ENCODE measurements at places on chromosomes 7 and 10.

- DNase-seq = no peak
Observed at GRCh38 chr10:75720157-75720556, 288.7 kb downstream of the LRMDA start.

DNA sequence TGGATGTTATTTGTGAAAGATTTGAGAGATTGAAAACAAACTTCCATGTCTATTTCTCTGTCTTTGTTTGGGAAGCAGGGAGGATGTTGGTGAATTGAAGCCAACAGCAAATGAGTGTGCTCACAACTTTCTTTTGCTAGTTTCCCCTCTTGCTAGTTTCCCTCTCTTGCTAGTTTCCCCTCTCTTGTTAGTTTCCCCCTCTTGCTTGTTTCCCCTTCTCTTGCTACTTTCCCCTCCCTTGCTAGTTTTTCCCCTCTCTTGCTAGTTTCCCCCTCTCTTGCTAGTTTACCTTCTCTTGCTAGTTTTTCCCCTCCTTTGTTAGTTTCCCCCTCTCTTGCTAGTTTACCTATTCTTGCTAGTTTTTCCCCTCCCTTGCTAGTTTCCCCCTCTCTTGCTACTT, 613.3 kb downstream of the LRMDA start:
- DNase-seq = no peak

- no peak for DNase-seq
Observed at GRCh38 chr10:71834343-71834674, 16.7 kb downstream of the PSAP start.

DNA sequence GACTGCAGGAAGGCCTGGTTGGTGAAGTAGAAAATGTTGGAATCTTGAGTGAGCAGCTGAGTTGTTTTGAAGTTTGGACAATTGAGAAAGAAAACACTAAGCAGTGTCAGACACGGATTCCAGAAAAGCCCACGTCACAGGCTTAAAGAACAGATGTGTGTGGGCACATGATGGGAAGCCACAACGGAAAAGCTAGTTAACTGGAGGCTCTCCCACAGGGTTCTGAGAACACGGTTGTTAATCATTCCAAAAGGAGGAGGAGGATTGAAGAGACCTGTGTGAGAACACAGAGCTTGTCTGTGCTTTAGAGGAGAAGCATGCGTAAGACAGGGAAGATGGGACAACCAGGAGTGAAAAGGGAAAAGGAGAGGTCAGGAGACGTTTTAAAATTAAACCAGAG, 42.6 kb downstream of the SHH start:
- no peak for DNase-seq

DNA sequence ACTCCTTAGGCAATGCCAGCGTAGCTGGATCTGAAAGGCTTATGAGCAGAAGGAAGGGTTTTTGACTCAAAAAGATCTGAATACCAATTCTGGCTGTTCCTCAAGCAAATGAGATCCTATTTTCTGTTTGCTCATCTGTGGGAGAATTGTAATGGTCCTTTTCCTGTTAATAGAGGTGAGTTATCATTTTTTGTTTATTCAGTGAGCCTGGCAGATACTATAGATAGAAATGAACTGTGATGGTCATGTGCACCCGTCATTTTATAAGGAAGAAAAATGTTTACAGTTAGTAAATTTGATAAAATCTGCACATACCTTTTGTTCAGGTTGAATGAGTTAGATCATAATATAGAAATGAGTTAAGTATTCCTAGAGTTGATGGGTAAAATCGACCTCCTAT, 97.7 kb downstream of the ACTR3B start:
- DNase-seq = no peak

DNA sequence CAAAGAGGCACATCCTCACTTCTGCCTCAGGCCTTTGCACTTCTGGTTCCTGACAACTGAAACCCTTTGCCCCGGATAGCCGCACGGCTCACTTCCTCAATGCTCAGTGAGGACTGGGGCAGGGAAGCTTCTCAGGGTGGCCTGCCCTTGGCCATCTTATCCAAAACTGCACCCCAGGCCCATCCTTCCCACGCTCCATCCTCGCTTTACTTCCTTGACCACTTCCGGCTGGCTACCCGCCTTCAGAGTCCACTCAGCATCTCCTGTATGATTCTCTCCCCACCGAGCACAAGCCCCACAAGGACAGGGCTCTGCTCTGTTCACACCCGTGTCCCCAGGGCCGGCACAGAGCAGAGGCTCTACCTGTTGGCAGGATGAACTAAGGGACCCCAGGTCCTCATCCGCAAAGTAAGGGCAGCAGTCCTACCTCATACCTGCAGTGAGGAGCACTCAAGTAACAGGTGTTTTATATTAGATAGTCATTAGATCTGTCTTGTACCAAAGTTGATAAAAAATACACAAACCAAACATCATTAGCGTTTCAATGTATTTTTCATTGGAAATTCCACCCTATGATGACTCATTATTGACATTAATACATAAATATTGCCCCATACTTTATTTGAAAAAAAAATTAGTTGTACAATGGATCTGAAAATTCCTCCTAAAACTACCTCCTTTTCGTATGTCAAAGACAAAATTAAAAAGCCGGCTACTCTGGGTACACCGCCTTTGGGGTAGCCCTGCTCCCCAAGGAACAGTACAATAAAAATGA, 35.0 kb downstream of the GNA12 start:
- DNase-seq = no peak

GRCh38 chr10:62327885-62328284, 46.3 kb upstream of the ZNF365 start:
- no peak for DNase-seq

- no peak for DNase-seq
Observed at GRCh38 chr7:45912972-45913371, 8.1 kb downstream of the IGFBP3 start.

DNA sequence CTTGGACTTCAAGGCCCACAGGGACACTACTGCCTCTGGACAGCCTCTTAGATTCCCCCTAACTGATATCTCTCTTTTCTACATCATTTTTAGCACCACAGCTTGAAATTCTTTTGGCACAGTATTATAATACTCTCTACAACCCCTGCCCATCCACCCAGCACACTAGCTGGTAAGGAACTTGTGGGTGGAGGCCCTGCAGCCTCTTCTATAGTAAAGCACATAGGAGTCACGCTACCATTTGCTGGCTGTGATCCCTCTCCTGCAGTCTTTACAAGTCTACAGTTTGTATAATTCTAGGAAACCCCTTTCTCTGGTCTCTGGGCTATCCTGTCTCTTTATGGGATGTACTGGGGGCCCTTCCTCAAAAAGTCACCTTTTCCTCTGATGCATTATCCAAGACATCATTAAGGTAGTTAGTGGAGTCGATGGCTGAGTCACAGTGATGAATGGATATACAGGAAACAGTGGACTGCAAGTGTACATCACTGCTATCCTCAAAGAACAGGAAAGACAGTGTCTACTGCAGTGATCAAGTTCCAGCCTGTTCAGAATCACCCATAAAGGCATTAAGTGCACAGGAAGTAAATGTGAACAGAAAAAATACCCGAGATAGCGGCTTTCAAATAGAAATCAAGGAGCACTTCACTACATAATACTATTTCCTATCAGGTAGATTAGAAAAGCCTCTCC, 54.4 kb downstream of the STK17A start:
- DNase-seq = no peak

DNA sequence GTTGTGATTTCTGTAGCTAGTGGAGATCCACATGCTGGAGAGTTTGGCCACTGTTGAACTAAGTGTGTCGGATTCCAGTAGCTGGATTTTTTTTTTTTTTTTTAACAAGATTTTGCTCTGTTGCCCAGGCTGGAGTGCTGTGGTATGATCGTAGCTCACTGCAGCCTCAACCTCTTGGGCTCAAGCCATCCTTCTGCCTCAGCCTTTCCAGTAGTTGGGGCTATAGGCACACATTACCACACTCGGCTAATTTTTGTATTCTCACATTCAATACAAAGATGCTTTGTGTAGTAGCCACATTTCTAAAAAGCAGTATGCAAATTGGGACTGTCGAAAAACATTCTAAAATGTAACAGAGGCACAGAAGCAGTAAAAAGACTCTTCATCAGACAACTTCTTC, 63.5 kb downstream of the RABGEF1 start:
- DNase-seq = no peak

DNA sequence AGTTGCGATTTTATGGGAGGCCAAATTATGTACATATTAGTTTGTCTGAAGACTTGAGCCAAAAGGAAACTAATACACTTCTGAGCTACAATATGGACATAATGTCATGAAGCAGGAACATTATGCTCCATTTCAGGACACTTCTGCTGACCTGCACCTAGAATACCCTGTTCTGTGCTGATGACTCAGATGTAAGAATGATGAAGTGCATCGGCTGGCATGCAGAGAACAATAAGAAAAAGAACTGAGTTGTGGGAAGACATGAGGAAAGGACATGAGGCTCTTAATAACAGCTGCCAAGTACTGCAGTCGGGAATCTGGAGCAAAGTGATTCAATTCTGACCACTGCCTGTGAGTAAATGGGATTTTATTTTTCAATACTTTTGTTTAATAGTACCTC, 192.9 kb upstream of the VSTM2A start:
- DNase-seq = no peak

GRCh38 chr10:61047788-61048560, 104.0 kb upstream of the RHOBTB1 start:
- no peak for DNase-seq

- no peak for DNase-seq
Observed at GRCh38 chr10:105964009-105964408, 1200.5 kb downstream of the SORCS1 start.

All from COR-L47 (cell line).